Frontal cortex (tissue), 4 donors: ENCODE measurements at places on chromosomes 3 and 15. TPM values are rescaled to one million over a fixed set of nuclear protein-coding genes. Genes with fewer than 3 reads are reported as not detected.

SLC27A2 gene
- 1.6 TPM for total RNA-seq

CPN2 gene
- not detected for total RNA-seq

GPR171 gene
- not detected for total RNA-seq

CKMT1B gene
- total RNA-seq, result 7.7 TPM

CD86 gene
- 1.2 TPM for total RNA-seq

SPINK8 gene
- total RNA-seq, result not detected

EPHA3 gene
- 136 TPM for total RNA-seq

GMNC gene
- total RNA-seq, result 0.41 TPM

RAB11A gene
- total RNA-seq, result 190 TPM

OR5K2 gene
- not detected for total RNA-seq

ZBTB47 gene
- 19.6 TPM for total RNA-seq

SLC28A2 gene
- total RNA-seq, result not detected

KCNH8 gene
- 11.0 TPM for total RNA-seq

DNAH12 gene
- total RNA-seq, result 0.82 TPM

TXNRD3 gene
- 19.2 TPM for total RNA-seq

SUSD5 gene
- 2.0 TPM for total RNA-seq

MEGF11 gene
- 4.5 TPM for total RNA-seq

RETNLB gene
- not detected for total RNA-seq

MAPKAPK3 gene
- 2.9 TPM for total RNA-seq

MOBP gene
- 0.41 TPM for total RNA-seq

TTLL13 gene
- total RNA-seq, result under 0.01 TPM

LRRN1 gene
- total RNA-seq, result 24.9 TPM

CACNA1D gene
- total RNA-seq, result 21.6 TPM

CAPN3 gene
- 2.0 TPM for total RNA-seq
